ENCODE measurements at places on chromosomes 6 and 20. TPM values are rescaled to one million over a fixed set of nuclear protein-coding genes. Genes with fewer than 3 reads are reported as not detected.

Gene TFAP2D
- not detected for total RNA-seq

Gene RSPO3
- not detected for total RNA-seq

Gene RPS21
- total RNA-seq, result 1,610 TPM

Gene OPRM1
- total RNA-seq, result not detected

Gene ZNF165
- 0.44 TPM for total RNA-seq

Gene SLC17A4
- not detected for total RNA-seq

Gene TMEM181
- total RNA-seq, result 18.2 TPM

Gene CPXM1
- total RNA-seq, result 0.49 TPM

Gene LRRC1
- 4.4 TPM for total RNA-seq

Gene EDN1
- total RNA-seq, result not detected

Gene AIG1
- 5.0 TPM for total RNA-seq

Gene NCOA5
- 40.2 TPM for total RNA-seq

Gene CDH22
- not detected for total RNA-seq

Gene CCN6
- total RNA-seq, result not detected

Gene EBF4
- total RNA-seq, result 32.4 TPM

Gene OOEP
- 1.0 TPM for total RNA-seq

Gene C6orf141
- total RNA-seq, result not detected

Gene CTAGE9
- total RNA-seq, result not detected

Gene PROKR2
- not detected for total RNA-seq

Gene TFAP2A
- not detected for total RNA-seq

Gene HLA-DRB5
- 80.1 TPM for total RNA-seq

Gene CFAP61
- total RNA-seq, result not detected

Gene MKKS
- total RNA-seq, result 7.4 TPM

Gene ILRUN
- total RNA-seq, result 88.3 TPM

Gene RIMS4
- not detected for total RNA-seq

Gene TNF
- 172 TPM for total RNA-seq

Gene EYS
- total RNA-seq, result not detected

Gene RIMS1
- total RNA-seq, result not detected

Gene BCAS1
- not detected for total RNA-seq

Gene OR2B3
- total RNA-seq, result not detected

Gene PPT2
- 11.1 TPM for total RNA-seq

Gene TCF15
- total RNA-seq, result not detected

Gene MRPS10
- total RNA-seq, result 34.6 TPM

Gene PREX1
- total RNA-seq, result 119 TPM

Gene PPP1R14C
- 0.15 TPM for total RNA-seq

Gene REV3L
- 17.9 TPM for total RNA-seq

Gene EPHA7
- not detected for total RNA-seq

Gene SLC4A11
- 1.9 TPM for total RNA-seq

Gene TMEM170B
- total RNA-seq, result 0.37 TPM
